CD4-positive, alpha-beta T cell treated with Interferon gamma for 1 hour (primary cell): ENCODE measurements at places on chromosomes 5 and 9.

DNA sequence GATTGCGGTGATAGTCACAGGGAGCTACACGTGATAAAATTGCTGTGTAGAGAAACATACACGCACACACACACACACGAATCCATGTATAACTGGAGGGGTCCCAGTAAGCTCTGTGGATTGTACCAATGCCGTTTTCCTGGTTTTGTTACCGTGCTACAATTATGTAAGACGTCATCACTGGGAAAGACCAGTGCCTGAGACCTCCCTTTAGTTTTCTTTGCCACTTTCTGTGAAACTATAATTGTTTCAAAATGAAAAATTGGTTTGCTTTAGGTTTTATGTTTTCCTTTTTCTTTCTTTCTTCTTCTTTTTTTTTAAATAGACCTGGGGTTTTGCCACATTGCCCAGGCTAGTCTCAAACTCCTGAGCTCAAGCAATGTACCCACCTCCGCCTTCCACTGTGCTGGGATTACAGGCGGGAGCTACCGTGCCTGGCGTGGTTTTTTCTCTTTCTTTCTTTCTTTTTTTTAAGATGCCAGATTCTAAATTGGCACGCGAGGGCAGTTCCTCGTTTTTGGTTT, 21.3 kb downstream of the OR2V2 start:
- no peak for DNase-seq

- DNase-seq: no peak
Observed at GRCh38 chr9:2420543-2420942, 201.0 kb upstream of the VLDLR start.

DNA sequence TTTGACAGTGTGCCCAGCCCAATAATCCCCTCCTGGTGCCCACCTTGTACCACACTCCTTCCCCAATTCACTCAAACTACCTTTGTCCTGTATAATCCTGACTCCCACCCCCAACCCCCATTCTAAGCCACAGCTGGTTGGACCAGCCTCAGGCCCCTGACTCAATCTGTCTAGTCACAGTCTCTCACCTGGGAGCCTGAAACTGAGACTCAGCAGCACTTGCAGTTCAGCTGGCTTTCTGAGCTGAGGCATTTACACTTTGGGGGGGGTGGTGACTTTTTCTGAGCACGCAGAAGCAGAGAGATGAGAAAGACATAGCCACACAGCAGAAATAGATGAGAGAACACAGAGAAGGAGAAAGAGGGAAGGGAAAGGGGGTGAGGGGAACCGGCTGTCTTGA, 247.3 kb downstream of the MAN2A1 start:
- DNase-seq: no peak

DNA sequence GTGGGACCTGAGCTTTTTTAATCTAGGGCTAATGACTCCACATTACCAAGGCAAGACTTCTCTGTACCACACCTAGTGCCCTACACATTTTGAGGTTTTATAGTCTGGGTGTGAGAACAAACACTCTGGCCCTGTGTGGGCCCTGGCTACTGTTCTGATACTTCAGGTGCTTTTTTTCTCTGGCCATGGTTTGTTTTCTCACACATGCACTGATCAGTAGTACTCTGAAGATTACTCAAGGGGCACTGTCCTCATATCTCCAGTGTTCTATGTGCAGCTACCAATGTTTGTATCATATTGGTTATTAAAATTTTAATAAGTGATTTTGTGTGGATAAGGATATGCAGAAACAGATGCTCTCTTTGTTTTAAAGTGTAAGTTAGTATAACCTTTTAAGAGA, 5.9 kb upstream of the C9orf40 start:
- no peak for DNase-seq

- DNase-seq: no peak
Observed at GRCh38 chr5:11525020-11525419, 379.2 kb downstream of the CTNND2 start.

DNA sequence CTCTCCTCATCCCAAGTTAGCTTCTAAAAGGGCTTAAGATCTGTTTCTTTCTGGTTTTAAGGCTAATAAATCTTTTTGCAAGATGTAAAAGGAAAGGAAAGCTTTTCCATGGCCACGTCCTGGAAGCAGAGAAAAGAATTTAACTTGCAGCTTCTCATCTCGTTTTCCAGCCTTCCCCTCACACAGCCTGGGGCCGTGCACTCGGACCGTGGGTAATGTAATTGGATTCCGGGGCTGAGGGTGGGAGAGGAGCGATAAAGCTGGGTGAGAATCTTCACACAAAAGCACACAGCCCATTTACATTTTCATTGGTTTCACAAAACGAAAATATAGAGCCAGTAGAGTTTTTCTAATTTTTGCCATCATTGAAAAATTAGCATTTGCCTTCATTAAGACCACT, 91.2 kb downstream of the IRX2 start:
- no peak for DNase-seq

GRCh38 chr5:18113721-18114120, 479.5 kb downstream of the TAF11L14 start:
- no peak for DNase-seq

- DNase-seq: no peak
Observed at GRCh38 chr5:73411936-73412596, 36.5 kb downstream of the FOXD1 start.

- no peak for DNase-seq
Observed at GRCh38 chr5:77427998-77428397, 64.1 kb downstream of the WDR41 start.
